ENCODE measurements at places on chromosomes 5 and 9.

GRCh38 chr5:56167519-56167918, 65.6 kb downstream of the ANKRD55 start:
- DNase-seq = no peak

- no peak for DNase-seq
Observed at GRCh38 chr9:6845880-6846279, 88.1 kb downstream of the KDM4C start.

GRCh38 chr5:14144586-14145434, 1.7 kb downstream of the TRIO start:
- DNase-seq = peak; percentile 47

DNA sequence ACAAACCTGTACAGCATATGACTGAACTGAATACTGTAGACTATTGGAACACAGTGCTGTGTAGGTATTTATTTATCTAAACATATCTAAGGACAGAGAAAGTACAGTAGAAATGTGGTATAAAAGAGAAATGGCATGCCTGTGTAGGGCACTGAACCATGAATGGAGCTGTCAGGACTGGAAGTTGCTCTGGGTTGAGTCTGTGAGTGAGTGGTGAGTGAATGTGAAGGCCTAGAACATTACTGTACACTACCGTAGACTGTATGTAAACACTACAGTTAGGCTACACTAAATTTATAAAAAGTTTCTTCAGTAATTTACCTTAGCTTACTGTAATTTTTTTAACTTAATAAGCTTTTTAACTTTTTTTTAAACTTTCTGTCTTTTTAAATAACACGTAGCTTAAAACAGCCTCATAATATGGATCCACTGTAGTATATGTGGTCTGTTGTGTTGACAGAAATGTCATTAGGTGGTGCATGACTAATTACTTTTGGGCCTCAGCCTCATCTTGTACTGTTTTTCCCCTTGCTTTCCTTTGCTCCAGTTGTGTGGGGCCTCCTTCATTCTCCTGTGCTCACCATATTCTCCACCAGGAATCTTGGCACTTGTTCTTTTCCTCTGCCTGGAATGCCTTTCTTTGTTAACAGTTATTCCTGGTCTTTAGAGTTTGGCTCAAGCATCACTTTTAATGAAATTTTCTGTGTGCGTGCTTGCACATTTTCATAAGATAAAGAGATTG, 8.8 kb downstream of the SPIN1 start:
- DNase-seq = no peak

- no peak for DNase-seq
Observed at GRCh38 chr5:149301744-149302380, 30.2 kb downstream of the AFAP1L1 start.

GRCh38 chr5:110401881-110402280, 324.6 kb downstream of the TMEM232 start:
- DNase-seq = no peak

DNA sequence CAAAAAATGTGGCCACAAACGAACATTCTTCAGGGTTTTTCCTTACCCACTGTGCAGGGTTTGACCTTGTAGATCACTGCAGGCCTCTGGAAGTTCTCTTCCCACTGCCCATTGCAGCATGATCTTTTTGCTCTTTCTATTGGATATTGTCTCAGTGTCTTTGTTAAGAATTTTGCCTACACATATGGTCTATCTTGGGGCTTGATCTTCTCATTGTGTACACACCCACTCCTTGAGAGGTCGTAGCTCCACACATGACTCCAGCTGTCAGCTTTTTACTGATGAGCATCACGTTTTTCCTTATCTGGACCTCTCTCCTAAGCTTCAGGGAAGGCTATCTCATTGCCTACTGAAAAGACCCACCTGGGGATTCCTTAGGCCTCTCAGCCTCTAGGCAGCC, 3.0 kb upstream of the GLRX start:
- no peak for DNase-seq

- DNase-seq = no peak
Observed at GRCh38 chr5:170546282-170546681, 42.5 kb downstream of the KCNIP1 start.

GRCh38 chr9:70668751-70669150, 254.3 kb upstream of the KLF9 start:
- DNase-seq = no peak

DNA sequence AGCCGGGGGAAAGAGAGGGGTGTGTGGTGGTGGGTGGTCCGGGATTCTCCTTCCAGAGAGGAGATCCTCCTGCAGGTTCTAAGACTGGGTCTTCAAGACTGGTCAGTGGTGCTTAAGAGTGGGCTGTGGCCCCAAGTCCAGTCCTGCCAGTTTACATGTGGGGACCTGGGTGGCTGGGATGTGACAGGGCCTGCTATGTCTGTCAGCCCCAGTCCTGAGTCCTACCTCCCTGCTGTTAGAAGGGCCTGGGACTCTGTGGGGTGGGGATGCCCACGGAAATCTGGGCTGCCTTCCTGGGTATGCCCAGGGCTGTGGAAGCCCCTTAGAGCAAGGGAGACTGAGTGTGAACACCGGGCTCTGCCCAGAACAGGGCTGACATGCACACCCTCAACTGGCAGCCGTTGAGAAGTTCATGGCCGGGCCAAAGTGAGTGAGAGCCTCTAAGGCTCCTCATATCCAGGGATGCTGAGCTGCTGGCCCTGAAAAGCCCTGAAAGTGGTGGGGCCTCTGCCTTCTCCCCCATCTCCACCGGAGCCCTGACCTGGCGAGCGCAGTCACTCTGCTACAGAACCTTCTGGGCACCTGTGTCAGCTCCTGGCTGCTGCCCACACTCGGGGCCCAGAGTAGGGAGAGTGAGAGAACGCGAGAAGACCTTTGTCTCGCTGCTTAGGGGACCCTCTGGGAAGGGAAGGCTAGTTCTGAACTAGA, 1.7 kb downstream of the PHF2 start:
- no peak for DNase-seq

GRCh38 chr5:16152601-16153568, 26.7 kb downstream of the MARCHF11 start:
- no peak for DNase-seq

- no peak for DNase-seq
Observed at GRCh38 chr5:95583992-95584391, 29.1 kb downstream of the ARSK start.

GRCh38 chr9:14958989-14959388, 48.8 kb upstream of the FREM1 start:
- no peak for DNase-seq

DNA sequence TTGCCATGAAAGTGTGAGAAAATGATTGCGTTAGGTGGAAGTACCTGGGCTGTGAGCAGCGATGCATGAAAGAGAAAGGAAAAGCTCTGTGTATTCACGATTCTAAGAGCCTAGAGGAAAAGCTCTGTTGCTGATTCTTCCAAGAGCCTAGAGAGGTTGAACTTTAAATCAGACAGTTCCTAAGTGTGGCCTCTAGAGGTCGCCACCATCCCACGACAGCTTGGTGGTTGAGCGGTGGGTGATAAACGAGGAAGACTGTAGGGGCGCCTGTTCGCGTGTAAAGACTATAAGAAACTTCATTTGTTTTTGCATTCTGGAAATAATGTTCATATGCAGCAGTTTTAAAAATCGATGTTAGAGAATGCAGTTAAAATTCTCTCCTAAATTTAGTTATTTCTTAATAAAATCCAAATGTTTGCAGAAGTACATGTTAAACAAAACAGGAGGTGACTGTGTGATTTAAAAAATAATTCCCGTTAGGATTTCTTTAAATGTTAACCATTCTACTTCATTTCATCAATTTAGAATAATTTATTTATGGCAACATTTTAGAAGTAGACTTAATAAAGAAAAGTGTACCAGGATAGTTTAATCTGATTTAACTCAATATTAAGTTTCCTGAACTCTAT, 107.7 kb downstream of the TENT4A start:
- peak; percentile 37 for DNase-seq
